CD4-positive, alpha-beta T cell treated with Interleukin-17A for 1 hour (primary cell): ENCODE measurements at places on chromosomes 3 and 15.

DNA sequence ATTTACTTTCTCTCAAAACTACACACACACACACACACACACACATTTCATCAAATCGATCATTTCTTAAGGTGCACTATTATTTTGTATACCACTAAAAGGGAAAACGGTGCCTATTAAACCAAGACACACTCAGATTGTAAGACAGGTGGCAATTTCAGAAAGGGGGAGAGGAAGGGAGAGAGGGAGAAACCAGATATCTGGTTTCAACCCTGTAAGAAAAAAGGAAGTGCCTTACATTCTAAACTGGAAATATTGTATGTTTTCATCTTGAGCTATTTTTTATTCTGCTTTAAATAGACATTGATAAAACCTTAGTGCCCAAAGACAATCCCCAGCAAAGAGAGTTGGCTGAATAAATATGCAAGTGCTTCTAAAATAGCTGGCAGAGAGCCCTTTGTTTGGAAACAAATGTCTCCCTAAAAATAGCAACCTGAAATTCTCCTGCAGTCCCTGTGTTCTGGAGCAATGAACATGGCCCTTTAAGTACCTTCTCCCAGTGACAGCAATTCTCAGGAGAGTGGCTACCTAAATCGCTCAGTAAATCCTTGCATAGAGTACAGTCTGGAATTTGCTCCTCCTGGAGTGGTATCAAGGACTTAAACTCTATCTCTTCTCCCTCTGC is 85.7 kb downstream of the RARB start:
- no peak for DNase-seq

DNA sequence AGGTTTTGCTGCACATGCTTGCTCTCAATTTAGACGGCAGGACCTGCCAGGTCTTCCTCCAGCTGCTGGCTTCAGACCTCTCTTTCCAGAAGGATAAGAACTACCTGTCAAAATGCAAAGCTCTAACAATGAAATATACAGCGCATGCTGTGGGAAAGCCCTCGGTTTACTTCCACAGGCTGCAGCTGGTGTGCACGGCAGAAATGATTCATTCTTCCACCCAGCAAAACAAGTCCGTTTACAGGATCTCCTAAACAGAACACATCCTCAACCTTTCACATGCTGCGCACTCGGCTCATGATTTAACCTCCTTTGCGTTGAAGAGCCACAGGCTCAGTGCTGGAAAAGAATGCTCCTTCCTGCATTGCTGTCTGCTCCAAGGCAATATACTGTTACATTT is 92.4 kb upstream of the WNT5A start:
- DNase-seq = no peak

- no peak for DNase-seq
Measured at GRCh38 chr15:29044503-29044901, 158.7 kb downstream of the APBA2 start.

- DNase-seq = no peak
Measured at GRCh38 chr3:61452535-61453090, 108.8 kb upstream of the PTPRG start.

DNA sequence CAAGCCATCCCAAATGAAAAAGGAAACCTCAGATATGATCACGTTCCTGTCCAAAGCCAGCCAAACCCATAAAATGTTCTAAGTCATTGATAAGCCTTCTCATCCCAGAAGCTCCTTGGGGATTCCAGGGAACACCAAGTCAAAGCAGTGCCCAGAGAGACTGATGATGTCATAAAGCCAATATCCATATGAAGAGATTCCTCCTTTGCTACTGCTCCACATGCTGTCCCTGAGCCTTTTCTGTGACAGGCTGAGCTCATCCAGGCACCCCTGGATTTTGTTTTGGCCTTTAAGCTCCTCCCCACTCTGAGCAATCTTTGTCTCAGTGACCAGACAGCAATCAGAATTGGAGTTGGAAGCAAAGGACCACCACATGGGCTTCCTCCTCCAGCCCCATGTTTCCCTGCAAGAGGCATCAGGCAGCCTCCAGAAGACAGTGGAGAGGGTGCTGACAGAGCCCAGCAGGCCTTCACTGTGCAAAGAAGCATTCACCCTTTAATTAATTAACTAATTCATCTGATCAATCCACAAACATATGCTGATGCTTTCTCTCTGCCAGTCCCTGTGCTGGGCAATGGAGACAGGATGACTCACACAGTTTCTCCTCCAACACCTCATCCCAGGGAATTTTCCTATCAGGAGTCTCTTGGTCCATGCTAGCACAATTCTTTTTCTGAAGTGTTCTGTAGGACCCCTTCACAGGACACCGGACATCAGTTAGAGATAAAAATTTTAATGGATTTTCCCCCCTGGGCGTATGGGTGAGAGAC is 25.0 kb downstream of the MEX3B start:
- no peak for DNase-seq

GRCh38 chr3:197793247-197793646 is 2.2 kb downstream of the LRCH3 start:
- DNase-seq = peak; percentile 48

GRCh38 chr3:155995525-155996370 is 124.6 kb upstream of the KCNAB1 start:
- DNase-seq = peak; percentile 26

- DNase-seq = no peak
Measured at GRCh38 chr3:167936019-167936418, 159.7 kb downstream of the GOLIM4 start.

DNA sequence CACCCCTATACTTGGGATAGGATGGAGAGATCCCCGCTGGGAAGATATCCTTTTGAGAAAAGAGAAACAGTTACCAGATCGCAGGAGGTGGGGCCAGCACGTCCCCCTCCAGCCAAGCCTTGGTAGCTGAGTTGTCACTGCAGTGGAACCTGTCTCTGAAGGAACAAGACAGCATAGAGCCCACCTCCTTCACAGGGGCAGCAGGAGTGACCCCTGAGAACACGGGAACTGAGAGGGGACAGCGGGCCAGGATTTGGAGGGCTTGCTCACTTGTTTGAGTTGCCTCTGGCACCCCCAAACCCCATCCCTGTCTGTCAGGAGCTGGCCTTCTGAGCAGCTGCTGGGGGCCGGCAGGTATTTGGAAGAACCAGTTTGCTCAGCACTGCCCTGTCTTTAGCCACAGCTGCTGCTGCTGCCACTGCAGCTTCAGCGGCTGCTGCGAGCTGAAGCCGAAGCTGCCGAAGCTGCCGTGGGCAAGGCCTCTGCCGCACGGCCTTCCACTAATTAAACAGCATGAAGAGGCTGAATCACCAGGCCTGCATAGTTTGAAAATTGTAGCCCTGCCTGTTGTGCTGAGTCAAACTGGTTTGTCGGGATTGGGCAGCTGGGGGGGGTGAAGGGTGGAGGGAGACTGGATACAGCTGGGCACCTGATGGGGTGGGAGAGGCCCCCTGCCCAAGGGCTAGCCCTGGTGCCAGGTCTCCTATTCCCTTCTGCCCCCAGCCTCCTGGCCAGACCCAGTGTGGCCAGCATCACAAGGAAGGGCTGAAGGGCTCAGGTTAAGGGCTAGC is 4.0 kb downstream of the EPHB3 start:
- DNase-seq = no peak

DNA sequence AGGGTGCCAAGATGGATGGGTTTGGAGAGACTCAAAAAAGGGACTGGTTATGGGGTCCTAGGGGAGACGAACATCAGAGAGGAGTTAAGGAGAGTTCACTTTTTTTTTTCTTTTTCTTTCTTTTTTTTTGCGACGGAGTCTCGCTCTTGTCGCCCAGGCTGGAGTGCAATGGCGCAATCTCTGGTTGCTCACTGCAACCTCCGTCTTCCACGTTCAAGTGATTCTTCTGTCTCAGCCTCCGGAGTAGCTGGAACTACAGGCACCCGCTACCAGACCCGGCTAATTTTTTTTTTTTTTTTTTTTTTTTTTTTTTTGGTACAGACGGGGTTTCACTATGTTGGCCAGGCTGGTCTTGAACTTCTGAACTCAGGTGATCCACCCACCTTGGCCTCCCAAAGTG is 1.2 kb downstream of the SPINT1 start:
- no peak for DNase-seq

DNA sequence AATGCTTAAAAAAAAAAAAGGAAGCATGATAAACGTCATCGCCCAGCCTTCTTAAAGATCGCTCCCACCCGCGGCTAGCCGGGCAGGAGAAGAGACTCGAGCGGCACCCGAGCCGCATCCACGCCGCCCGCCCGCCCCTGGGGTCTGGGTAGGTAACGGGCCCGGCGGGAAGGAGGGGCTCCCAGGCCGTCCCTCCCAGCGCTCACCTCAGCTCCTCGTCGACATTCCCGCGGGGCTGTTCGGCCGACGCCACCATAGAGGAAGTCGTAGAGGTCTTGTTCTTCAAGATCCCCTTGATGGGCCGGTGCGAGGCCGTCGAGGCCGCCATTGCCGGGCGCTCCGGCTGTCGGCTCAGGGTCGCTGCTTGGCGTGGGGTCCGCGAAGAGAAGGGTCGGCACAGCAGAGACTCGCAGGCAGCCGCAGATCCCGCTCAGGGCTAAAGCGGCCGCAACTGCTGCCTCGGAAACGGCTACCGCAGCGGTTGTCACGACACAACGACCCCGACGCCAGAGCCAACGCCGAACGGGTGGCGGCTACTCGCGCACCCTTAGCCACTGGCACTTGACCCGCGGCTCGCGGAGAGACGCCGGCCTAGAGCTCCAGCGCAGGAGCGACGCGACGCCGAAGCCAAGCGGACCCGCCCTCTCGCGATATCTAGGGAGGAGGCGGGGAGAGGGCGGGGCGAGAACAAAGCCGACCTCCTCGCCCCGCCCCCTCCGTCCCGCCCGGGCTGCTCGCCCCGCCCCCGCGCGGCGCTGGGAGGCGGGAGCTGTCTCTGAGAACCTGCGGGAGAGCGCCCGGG is at the start of gene PPP1R2:
TSS of gene PPP1R2 (minus strand) at position 628 of the 802 bp plus-strand sequence. CDS start at position 328, 300 bp downstream.
- DNase-seq = peak; percentile 89

DNA sequence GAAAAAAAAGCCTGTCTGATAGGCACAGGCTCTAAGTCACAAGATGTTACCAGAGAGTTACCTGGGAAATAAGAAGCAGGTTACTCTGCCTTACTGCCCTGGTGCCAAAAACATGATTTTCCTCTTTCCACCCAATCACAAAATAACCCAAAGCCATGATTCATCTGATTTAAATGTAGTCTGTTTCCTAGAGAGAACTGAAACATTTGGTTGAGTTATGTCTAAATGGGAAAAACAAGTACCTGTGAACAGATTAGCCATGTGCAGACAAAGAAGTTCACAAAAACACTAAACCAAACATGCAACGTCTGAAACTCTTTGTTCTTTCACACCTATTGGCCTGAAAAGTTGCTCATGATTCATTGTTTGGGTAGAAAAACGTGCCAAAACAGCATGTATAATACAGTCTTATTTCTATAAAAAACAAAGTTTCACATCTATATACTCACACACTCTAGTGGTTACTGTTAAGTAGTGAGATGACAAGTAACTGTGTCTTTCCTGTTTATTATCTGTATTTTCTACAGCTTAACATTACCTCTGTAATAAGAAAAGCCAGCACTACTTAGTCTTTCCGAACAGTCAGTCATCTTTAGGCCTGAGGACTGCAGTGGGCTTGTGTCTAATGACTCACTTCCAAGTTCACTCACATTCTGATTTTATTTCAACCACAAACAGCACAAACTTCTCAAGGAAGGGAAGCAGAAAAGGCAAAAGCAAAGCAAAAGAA is 30.2 kb downstream of the FAM174B start:
- no peak for DNase-seq

GRCh38 chr3:48655606-48656005 is 7.1 kb downstream of the CELSR3 start:
- DNase-seq = peak; percentile 62

GRCh38 chr3:169573148-169573547 is 90.4 kb downstream of the MECOM start:
- DNase-seq = no peak

DNA sequence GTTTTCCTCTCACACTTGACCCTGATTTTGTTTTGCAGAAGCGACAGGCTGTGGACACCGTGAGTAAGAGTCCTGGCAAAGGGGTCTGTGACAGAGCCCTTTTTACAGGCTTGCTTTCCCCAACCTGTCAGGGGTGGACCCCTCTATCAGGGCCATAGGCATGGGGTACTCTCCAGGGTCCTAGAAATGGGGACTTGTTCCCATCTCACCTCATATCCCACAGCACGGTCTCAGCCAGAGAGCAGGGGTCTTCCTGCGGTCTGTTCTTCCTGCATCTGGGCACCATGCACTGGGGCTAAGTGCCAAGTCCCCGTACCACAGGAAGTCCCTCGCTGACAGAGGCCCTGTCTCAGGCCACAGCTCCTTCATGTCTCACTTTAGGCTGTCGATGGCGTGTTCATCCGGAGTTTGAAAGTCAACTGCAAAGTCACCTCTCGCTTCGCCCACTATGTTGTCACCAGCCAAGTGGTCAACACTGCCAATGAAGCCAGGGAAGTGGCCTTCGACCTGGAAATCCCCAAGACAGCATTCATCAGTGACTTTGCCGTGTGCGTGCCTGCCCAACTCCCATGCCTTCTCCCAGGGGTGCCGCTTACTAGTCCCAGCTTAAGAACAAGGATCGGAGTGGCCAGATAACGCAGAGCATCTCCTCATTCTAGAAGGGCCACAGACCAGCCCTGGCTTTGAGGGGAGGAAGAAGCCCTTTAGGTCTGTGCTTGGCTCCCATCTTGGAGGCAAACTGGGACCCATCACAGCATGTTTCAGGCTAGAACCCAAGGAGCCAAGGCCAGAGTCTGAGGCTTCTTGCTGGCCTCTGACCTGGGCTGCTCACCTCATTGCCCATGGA is 783 bp downstream of the ITIH1 start:
- DNase-seq = no peak

- DNase-seq = no peak
Measured at GRCh38 chr3:123276346-123277006, 74.7 kb downstream of the SEC22A start.

DNA sequence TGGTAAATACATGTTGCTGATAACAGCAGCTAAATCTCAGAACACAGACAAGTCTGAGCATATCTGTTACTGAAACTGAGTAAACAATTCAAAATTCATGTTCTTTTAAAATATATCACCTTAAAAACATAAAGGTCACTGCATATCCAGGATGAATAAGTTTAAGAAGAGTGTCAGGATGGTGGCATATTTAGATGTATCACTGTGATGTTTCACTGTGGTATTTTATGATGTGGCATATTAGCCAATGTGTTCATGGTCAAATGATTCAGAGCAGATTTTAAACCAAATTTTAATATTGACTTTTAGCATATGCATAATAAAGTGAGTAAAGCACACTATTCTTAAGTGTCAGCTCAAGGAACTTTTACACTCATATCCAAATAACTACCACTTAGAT is 346.4 kb upstream of the DPPA4 start:
- DNase-seq = no peak

DNA sequence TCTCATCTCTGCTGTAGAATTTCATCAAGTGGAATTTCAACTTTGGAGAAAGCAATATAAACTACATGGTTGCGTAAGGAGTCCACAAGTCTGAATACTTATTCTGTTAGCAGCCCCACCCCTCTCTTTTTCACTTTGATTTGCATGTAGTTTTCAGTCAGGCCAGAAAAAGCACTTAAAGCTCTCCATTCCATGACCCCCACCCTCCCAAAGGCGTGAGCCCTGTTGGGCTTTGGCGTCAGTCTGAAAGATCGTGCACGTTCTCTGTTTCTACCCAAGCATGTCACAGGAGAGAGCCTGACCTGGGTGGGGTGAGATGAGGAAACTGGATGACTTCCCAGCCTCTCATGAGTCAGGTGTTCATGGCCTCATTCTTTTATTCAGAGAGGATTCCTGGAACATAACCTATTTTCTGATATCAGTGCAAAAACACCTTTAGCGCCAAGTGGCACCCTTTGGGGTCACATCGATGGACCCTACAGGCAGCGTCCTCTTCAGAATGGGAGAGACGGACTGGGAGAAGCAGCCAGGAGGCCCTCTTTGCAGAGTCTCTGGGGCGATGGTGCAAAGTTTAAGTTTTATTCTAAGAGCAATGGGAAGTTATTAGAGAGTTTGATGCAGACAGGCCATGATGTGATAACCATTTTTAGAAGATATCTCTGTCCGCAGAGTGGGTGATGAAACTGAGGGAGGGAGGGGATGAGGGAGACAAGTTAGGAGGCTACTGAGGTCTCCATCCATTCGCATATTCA is 55.8 kb downstream of the LSM3 start:
- no peak for DNase-seq
